Type B pancreatic cell (in vitro differentiated cells): ENCODE measurements at places on chromosomes 4 and X. TPM values are rescaled to one million over a fixed set of nuclear protein-coding genes. Genes with fewer than 3 reads are reported as not detected.

GRCh38 chr4:6307891-6308290 lies 38.2 kb downstream of the WFS1 start:
- peaks cover 18% of the 10 kb centered on the region for H3K27me3 ChIP-seq
- no peak for DNase-seq
- peak overlapping the region; percentile 51 for H3K27ac ChIP-seq

GRCh38 chr4:54107951-54108748 lies 8.2 kb downstream of the GSX2 start:
- H3K36me3 ChIP-seq: no peaks in the 10 kb centered on the region
- H3K4me1 ChIP-seq: peaks cover 23% of the 10 kb centered on the region
- H3K4me3 ChIP-seq: peak overlapping the region; percentile 62
- no peak for DNase-seq

DNA sequence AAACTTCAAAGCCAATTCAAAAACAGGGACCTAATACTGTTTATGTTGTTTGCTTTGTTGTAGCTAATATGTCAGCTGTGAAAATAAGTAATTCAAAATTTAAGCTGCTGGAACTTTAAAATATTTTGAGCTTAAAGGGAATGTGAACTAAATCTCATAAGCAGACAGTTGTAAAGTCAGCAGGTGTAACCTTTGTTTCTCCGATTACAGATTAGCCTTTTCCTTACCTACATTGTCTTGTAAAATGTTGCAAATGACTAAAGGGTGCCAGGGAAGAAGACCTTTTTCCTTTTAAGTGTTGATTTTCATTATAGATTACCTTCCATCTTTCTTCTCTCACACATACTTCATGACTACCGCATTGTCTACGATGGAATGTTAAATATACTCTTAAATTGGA lies 405.1 kb downstream of the KCNIP4 start:
- no peak for DNase-seq
- no peaks in the 10 kb centered on the region for H3K4me1 ChIP-seq
- no peaks in the 10 kb centered on the region for H3K36me3 ChIP-seq
- peaks cover 3% of the 10 kb centered on the region for H3K27me3 ChIP-seq

LEF1 gene
- total RNA-seq: 14.1 and 66.1 TPM in 2 replicates

- H3K27ac ChIP-seq: no peak overlapping the region
- H3K4me3 ChIP-seq: no peak overlapping the region
- H3K4me1 ChIP-seq: peaks cover 16% of the 10 kb centered on the region
- peaks cover 49% of the 10 kb centered on the region for H3K27me3 ChIP-seq
- no peak for DNase-seq
Measured at GRCh38 chr4:153799694-153800074, 10.8 kb upstream of the SFRP2 start.

DNA sequence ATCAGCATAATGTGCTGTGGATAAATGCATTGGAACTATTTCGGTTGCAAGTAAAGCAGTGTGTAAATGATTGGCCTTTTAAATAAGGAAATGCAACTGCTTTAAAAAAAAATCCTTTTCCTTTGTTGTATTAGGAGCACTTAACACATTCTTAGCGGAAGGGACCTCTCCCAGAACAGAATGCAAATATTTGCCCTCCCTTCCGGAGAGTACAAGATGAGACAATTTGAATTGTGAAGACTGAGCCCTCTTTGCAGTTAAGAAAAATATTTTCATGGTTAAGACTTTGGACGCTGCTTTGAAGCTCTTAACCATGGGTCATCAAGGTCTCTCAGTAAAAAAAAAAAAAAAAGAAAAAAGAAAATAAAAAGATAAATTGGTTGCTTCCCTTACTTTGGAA lies 9.5 kb upstream of the NOX1 start:
- no peak overlapping the region for H3K27ac ChIP-seq
- H3K4me3 ChIP-seq: no peak overlapping the region
- no peak for DNase-seq

ZNF674 gene
- 3.5 and 4.3 TPM in 2 replicates for total RNA-seq

GRCh38 chr4:144562019-144562705 lies 83.8 kb upstream of the HHIP start:
- no peaks in the 10 kb centered on the region for H3K36me3 ChIP-seq
- no peak overlapping the region for H3K4me3 ChIP-seq
- no peak overlapping the region for H3K27ac ChIP-seq
- no peaks in the 10 kb centered on the region for H3K27me3 ChIP-seq

GRCh38 chr4:53592122-53592521 lies 836 bp upstream of the LNX1 start:
- peak overlapping the region; percentile 93 for H3K27ac ChIP-seq
- H3K27me3 ChIP-seq: no peaks in the 10 kb centered on the region
- no peaks in the 10 kb centered on the region for H3K36me3 ChIP-seq
- H3K4me1 ChIP-seq: peaks cover 49% of the 10 kb centered on the region
- DNase-seq: no peak

GRCh38 chr4:169611991-169612870 lies at the start of gene NEK1:
Gene NEK1 (minus strand): TSS chr4:169612583. CDS start chr4:169602630, 9,953 bp downstream.
- H3K4me3 ChIP-seq: peak within 1 kb of the TSS; percentile 95
- peaks cover 13% of the 10 kb centered on the region for H3K4me1 ChIP-seq
- H3K36me3 ChIP-seq: no peaks in the 10 kb centered on the region
- no peaks in the 10 kb centered on the region for H3K27me3 ChIP-seq

RHOXF1 gene
- total RNA-seq: not detected in 2 replicates

PDLIM3 gene
- 0.93 and 6.7 TPM in 2 replicates for total RNA-seq

GRCh38 chr4:32462944-32463343 lies 1742.8 kb downstream of the PCDH7 start:
- no peaks in the 10 kb centered on the region for H3K36me3 ChIP-seq
- no peak overlapping the region for H3K27ac ChIP-seq
- H3K4me3 ChIP-seq: no peak overlapping the region
- H3K27me3 ChIP-seq: no peaks in the 10 kb centered on the region
- DNase-seq: no peak
- H3K4me1 ChIP-seq: no peaks in the 10 kb centered on the region

NEIL3 gene
- total RNA-seq: 4.0 and 10.1 TPM in 2 replicates

- no peak overlapping the region for H3K27ac ChIP-seq
- H3K4me3 ChIP-seq: no peak overlapping the region
- no peaks in the 10 kb centered on the region for H3K36me3 ChIP-seq
Measured at GRCh38 chr4:24770032-24770584, 25.3 kb upstream of the SOD3 start.

CDKL5 gene
- 17.0 and 17.9 TPM in 2 replicates for total RNA-seq

KIF4A gene
- 8.6 and 29.8 TPM in 2 replicates for total RNA-seq

DNA sequence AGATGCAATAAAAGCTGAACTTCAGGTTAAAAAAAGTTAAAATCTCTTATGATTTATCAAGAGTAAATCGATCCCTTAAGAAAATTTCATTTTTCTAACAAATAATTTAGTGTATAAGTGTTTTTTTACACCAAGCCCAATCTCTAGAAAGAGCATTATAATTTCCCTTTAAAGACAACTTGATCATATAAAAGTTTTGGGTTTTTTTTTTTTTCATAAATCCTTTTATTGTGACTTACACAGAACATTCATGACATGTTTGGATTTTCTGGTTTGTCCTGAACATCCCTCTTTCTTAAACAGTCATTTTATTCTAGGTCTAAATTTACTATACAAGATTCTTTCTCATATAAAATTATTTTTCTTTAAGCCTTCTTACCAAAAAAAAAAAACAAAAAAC lies 6.5 kb downstream of the ZNF721 start:
- peaks cover 64% of the 10 kb centered on the region for H3K36me3 ChIP-seq
- H3K27ac ChIP-seq: no peak overlapping the region
- no peaks in the 10 kb centered on the region for H3K4me1 ChIP-seq
- no peaks in the 10 kb centered on the region for H3K27me3 ChIP-seq

SLC10A3 gene
- total RNA-seq: 13.0 and 23.0 TPM in 2 replicates

- no peaks in the 10 kb centered on the region for H3K36me3 ChIP-seq
- peaks cover 3% of the 10 kb centered on the region for H3K27me3 ChIP-seq
- H3K4me3 ChIP-seq: no peak overlapping the region
Measured at GRCh38 chr4:19831644-19832285, 419.9 kb upstream of the SLIT2 start.

DNA sequence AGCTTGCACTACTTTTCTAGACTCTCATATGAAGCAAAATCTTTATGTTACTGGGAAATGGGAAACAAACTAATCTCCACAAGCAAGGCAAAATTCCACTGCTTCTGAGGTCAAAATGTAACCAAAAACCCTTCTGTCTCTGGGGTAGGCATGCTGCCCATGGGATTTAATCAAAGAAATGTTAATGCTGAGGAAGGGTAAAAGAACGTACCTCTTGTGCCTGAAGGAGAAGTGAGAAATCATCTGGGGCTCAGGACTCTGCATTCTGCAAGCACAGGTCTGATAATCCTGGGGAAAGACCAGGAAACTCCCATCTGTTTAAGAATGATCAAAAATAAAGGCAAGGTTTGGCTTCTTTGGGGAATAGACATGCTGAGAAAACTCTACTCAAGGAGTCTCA lies 184.7 kb downstream of the GRID2 start:
- no peak for DNase-seq
- no peak overlapping the region for H3K27ac ChIP-seq
- H3K4me1 ChIP-seq: no peaks in the 10 kb centered on the region
- no peak overlapping the region for H3K4me3 ChIP-seq

GRCh38 chrX:11445540-11445939 lies 152.3 kb downstream of the AMELX start:
- peaks cover under 1% of the 10 kb centered on the region for H3K27me3 ChIP-seq
- no peaks in the 10 kb centered on the region for H3K4me1 ChIP-seq
- no peaks in the 10 kb centered on the region for H3K36me3 ChIP-seq
- no peak overlapping the region for H3K27ac ChIP-seq
- DNase-seq: no peak

GRCh38 chr4:127936974-127937373 lies 28.0 kb downstream of the MFSD8 start:
- no peak for DNase-seq
- H3K4me3 ChIP-seq: no peak overlapping the region
- no peaks in the 10 kb centered on the region for H3K4me1 ChIP-seq
- H3K36me3 ChIP-seq: peaks cover 9% of the 10 kb centered on the region
- no peak overlapping the region for H3K27ac ChIP-seq
- no peaks in the 10 kb centered on the region for H3K27me3 ChIP-seq

- no peak overlapping the region for H3K4me3 ChIP-seq
- H3K4me1 ChIP-seq: peaks cover 16% of the 10 kb centered on the region
- H3K27ac ChIP-seq: no peak overlapping the region
- no peaks in the 10 kb centered on the region for H3K27me3 ChIP-seq
Measured at GRCh38 chr4:61741327-61742096, 541.4 kb downstream of the ADGRL3 start.

DNA sequence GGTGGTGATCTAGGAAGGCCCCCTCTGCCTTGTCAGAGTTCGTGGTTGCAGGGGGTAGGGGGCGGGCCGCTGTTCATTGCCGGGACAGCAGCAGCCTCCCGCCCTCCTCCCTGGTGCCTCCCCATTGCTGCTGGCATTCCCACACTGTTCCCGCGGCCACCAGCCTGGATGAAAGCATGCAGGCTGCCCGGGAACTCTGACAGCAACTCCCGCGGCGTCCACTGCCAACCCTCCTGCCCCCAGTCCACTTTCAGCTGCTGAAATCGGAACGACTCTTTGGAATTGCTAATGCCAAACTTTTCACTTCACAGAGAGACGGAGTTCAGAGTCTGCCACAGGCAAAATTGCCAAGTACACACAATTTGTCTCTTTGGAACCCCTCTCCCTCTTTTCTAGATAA lies 121.9 kb downstream of the BEND2 start:
- H3K4me1 ChIP-seq: peaks cover 22% of the 10 kb centered on the region
- H3K36me3 ChIP-seq: peaks cover 11% of the 10 kb centered on the region
- no peak for DNase-seq
- no peak overlapping the region for H3K27ac ChIP-seq

PHKA2 gene
- total RNA-seq: 48.1 and 55.7 TPM in 2 replicates

DNA sequence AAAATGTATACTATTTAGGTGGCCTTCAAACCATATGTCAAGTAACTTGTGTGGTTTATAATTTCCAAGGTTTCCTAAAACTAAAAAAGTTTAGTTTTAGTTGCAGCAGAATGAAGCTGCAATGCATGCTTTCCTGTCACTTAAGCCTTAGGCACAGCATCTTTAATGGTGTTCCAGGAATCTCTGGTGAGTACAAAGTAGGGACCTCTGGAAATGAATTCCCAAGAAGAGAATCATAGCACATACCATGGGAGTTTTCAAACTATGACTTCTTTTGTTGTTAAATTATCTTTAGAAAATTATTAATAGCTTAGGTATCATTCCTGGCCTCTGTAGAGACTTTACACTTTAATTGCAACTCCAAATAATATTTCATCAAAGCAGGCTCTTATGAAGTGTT lies 1005.9 kb upstream of the PABPC4L start:
- no peaks in the 10 kb centered on the region for H3K4me1 ChIP-seq
- no peaks in the 10 kb centered on the region for H3K27me3 ChIP-seq
- no peak overlapping the region for H3K27ac ChIP-seq
- no peak for DNase-seq
- H3K4me3 ChIP-seq: no peak overlapping the region

PUDP gene
- 63.6 and 75.9 TPM in 2 replicates for total RNA-seq

DNA sequence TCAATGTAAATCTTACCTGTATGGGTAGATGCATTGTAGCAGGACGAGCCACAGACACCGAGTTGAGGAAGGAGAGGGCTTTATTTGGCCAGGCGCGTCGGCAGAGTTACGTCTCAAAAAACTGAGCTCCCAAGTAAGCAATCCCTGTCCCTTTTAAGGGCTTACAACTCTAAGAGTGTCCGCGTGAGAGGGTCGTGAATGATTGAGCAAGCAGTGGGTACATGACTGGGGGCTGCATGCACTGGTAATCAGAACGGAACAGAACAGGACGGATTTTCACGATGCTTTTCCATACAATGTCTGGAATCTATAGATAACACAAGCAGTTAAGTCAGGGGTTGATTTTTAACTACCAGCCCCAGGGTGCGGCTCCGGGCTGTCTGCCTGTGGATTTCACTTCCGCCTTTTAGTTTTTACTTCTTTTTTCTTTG lies 524.9 kb upstream of the HTR2C start:
- no peaks in the 10 kb centered on the region for H3K4me1 ChIP-seq
- no peak overlapping the region for H3K27ac ChIP-seq
- no peaks in the 10 kb centered on the region for H3K27me3 ChIP-seq
- H3K36me3 ChIP-seq: no peaks in the 10 kb centered on the region
